ENCODE measurements at places on chromosomes 6 and 20.
A peak's percentile ranks its signal among the peaks of the same experiment; 100 is the strongest.

GRCh38 chr6:133392641-133393040 is 151.5 kb downstream of the EYA4 start:
- no peak for DNase-seq

GRCh38 chr20:53809217-53809616 is 215.6 kb upstream of the ZNF217 start:
- DNase-seq, result no peak

DNA sequence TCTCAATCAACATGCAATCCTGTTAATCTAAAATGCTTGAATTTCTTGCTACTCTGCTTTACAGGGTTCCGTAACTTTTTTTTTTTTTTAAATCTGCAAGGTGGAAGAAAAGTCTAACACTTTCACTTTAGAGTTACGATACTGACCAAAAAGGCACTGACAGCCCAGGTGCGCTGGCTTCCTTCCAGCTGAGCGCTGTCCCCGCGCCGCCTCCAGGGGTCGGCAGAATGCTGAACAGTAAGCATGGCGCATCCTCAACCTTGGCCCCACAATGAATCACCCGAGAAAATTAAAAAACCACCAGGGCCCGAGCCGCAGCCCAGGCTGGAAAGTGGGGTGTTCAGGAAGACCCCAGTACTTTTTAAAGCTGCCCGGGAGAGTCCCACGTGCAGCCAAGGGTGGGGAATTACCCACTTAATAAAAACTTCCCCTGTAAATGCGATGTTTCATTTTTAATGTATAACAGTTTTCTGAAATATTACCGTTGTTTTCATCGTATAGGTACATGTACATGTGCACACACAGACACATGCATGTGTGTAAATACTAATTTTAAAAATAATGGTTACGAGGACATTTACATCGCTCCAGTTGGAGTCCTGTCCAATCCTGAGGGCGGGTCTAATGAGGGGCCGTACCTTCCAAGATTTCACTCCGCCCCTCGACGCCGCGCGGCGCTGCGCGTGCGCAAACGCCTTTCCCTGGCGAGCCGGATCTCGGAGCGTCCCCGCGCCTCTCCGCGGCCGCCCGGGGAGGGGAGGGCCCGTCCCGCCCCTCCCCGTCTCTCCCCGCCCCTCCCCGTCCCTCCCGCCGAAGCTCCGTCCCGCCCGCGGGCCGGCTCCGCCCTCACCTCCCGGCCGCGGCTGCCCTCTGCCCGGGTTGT is at the start of gene GINM1:
GINM1 (plus strand) TSS at position 849 of the 883 bp plus-strand sequence. CDS start 40 bp downstream, outside the sequence.
- DNase-seq, result peak; percentile 90

- no peak for DNase-seq
Measured at GRCh38 chr6:20203561-20204511, 8.4 kb downstream of the MBOAT1 start.

- DNase-seq, result no peak
Measured at GRCh38 chr20:4604580-4604979, 117.1 kb upstream of the PRND start.

GRCh38 chr6:133752129-133752528 is 136.8 kb upstream of the TCF21 start:
- no peak for DNase-seq

- no peak for DNase-seq
Measured at GRCh38 chr6:44356487-44356886, 14.0 kb downstream of the SPATS1 start.

DNA sequence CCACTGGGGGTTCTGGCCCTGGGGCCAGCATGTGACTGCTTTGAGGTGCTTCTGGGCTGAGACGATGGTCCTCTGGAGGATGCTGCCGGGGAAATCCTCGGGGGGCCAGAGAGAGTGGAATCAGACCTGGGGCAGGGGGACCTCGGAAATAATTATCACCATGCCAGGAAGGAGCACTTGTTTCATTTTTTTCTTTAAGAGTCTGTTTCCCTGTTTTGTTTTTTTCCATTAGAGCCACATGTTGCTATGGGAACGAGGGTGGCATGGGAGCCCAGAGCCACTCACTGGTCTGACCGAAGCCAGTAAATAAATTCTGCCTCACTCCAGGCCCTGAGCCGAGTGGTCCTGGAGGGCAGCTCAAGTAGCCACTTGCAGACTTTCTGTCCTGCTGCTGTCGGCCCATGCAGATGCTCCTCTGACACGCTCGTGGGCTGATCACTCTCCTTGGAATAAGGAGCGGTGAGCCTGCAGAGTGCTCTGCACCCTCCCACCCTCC is 365.1 kb downstream of the ZFAND3 start:
- DNase-seq, result peak; percentile 89

- DNase-seq, result no peak
Measured at GRCh38 chr6:161406646-161407045, 132.8 kb upstream of the AGPAT4 start.

GRCh38 chr20:15682690-15683089 is 890.6 kb downstream of the KIF16B start:
- no peak for DNase-seq

- peak; percentile 54 for DNase-seq
Measured at GRCh38 chr20:41649489-41649888, 31.3 kb upstream of the CHD6 start.

- DNase-seq, result no peak
Measured at GRCh38 chr20:13468166-13468565, 170.6 kb downstream of the TASP1 start.

GRCh38 chr6:17870300-17871188 is 116.9 kb downstream of the KIF13A start:
- no peak for DNase-seq

DNA sequence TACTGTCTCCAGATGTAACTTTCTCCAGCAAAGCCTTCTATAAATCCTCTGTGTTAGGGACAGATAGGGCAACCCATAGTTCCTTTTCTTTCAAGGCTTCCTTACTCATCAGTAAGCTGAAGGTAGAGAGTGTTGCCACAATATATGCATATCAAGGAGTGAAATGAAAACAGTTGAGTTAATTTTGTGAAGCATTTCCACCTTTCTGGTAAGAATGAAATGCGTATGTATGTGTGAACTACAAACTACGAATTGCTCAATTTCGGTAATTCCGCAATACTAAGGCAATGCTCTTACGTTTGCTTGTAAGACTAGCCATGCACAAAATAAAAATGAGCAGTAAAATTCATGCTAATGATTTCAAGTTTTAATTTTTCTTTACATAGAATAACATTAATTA is 61.2 kb upstream of the HBS1L start:
- DNase-seq, result no peak

GRCh38 chr6:166036316-166037095 is 131.1 kb downstream of the TBXT start:
- DNase-seq, result no peak

DNA sequence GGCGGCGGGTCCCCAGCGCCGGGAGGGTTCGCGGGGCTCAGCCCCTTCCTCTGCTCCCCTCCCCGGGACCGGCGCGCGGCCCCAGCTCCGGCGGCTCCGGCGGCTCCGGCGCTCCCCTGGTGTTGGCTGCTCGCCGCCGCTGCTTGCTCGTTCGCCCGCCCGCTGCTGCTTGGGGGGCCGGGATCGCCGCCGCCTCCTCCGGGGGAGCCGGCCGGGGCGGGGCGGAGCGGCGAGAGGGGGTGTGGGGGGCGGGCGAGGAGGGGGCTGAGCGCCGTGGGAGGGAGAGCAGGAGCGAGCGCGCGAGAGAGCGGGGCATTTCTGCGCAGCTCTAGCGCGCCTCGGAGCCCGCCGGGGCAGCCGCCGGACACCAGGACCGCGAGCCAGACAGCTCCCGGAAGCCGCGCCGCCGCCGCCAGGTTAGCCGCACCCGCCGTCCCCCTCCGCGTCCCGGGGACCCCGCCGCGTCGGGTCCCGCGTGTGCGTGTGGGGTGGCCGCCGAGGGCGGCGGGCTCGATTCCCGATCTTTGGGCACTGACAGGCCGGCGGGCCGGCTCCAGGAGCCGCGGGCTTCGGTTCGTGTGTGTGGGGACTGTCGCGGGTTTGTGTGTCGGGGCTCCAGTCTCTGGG is 62.0 kb upstream of the EPB41L1 start:
- DNase-seq, result no peak

GRCh38 chr6:25034431-25034921 is 98.7 kb upstream of the RIPOR2 start:
- peak; percentile 28 for DNase-seq

DNA sequence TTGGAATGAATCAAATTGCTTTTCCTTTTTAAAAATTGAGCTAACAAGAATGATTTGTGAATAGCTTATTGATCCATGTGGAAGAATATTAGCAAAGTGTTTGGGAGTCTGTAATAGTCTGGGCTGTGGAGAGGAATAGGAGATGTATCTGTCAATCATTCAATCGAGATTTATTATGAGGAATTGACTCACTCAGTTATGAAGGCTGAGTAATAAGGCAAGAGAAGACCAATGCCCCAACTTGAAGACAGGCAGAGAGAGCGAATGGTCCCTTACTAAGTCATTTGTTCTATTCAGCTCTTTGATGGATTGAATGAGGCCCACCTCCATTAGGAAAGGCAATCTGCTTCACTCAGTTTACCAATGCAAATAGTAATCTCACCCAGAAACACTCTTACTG is 403.0 kb downstream of the CD83 start:
- DNase-seq, result no peak

- no peak for DNase-seq
Measured at GRCh38 chr6:161094955-161095354, 103.4 kb downstream of the MAP3K4 start.

- no peak for DNase-seq
Measured at GRCh38 chr6:151992091-151992490, 184.6 kb downstream of the ESR1 start.

DNA sequence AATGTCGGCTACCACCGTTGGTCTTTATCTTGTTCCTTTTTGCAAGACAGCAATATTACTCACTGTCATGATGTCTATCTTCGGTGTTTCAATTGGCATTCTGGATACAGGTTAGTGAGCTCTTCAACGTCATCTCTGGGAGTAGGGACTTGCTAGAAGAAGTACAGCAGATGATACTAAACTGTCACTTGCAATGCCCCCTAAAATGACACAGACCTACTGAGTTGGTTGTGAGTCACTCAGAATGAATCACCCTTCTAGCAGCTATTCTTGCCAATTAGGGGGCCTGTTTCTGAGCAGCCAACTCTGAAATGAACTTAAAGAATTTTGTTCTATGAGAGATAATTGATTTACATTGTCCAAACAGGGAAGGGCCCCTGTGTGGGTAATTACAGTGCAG is 176.5 kb downstream of the SLC16A10 start:
- no peak for DNase-seq

DNA sequence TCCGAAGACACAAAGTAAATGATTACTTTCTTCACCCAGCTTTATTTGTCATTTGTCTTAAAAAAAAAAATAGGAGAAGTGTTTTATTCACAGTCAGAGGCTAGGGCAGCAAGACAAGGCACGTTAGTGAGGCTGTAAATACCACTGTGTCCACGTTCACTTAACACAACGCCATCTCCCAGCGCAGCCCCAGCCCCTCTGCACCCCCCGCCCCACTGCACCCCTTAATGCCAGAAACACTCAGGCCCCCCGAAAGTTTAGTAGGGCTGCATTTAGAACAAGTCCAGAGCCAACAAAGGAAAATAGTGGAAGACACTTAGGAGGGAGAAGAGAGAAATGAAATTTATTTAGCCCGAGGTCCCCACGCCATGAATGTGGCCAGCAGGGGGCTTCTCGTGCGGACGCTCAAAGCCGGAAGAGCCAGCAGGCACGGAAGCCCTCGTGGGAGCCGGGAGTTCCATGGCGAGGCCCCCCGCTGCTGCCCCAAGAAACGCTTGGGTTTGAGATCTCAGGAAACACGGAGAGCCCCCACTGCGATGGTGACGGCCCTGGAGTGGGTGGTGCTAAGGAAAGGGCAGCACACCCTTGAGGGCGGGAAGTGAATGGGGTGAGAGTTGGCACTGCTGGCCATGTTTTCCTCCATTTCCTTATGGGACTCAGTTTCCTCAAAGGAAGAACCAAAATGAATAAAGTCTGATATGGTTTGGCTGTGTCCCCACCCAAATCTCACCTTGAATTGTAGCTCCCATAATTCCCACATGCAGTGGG is 50.2 kb downstream of the IYD start:
- DNase-seq, result peak; percentile 42

- no peak for DNase-seq
Measured at GRCh38 chr20:44464514-44464913, 11.2 kb upstream of the TTPAL start.
